T-helper 1 cell (primary cell): ENCODE measurements at places on chromosomes 3 and 15.

GRCh38 chr15:99476413-99477222 is 89.2 kb upstream of the MEF2A start:
- DNase-seq: no peak

- no peak for DNase-seq
Observed at GRCh38 chr15:99268431-99268830, 17.1 kb downstream of the LRRC28 start.

GRCh38 chr3:66661628-66662027 is 160.8 kb upstream of the LRIG1 start:
- DNase-seq: no peak

DNA sequence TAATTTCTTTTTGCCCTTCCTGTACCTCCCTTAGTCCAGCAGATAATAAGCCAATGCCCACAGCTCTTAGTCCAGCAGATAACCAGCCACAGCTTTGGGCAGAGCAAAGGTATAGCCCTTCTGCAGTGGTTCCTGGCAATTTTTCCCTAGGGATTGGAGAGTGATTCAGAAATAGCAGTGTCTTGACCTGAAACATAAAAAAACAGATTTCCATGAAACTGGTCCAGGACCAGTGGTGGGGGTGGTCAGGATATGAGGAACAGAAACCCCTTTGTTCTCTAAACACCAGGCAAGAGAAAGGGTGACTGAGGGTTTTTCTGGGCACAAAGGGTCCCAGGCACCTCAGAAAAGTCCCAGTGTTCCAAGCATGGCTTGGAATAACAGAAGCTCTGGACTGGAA is 103.4 kb downstream of the ARRDC4 start:
- no peak for DNase-seq

GRCh38 chr3:12638105-12638504 is 25.8 kb downstream of the RAF1 start:
- DNase-seq: no peak

GRCh38 chr3:115330430-115330829 is 183.3 kb upstream of the ZBTB20 start:
- DNase-seq: no peak
